ENCODE measurements at places on chromosomes 5 and 9.

- peak; percentile 68 for DNase-seq
These were observed at the start of gene TMEM38B for GRCh38 chr9:105694190-105694847. Gene TMEM38B, plus strand, starts transcription at chr9:105694541. Its CDS starts 120 bp downstream, at chr9:105694661.

DNA sequence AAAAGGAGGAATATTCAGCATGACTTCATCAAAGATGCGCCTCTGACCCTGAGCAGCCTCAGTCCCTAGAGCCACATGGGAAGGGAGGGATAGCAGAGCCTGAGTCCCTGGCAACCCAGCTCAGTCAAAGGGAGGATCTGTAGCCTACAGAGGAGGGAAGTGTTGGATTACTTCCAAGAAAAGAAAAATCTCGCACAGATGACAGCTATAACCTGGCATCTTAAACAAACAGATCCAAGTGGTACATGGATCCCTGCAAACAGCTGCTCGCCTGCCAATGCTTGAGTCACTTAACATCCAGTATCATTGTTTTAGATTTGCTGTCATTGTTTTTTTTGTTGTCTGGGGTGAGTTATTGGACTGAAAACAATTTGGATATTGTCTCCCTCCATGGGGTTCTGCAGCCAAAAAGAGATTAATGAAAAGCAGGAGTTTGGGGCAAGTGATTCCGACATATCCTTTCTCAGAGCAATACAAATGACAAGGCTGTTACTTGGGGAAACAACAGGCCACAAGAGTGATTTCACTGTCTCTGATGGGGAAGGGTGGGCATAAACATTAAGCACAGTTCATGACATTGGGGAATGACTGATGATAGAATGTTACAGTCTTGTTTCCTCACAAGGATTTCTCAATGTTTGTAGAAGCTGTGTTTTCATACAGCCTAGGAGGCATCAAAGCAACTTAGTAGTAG is 153.5 kb upstream of the KIF2A start:
- DNase-seq: no peak

- DNase-seq: no peak
These were observed 112.6 kb upstream of the MTAP start for GRCh38 chr9:21689854-21690253.

GRCh38 chr5:124182133-124182532 is 564.3 kb downstream of the ZNF608 start:
- no peak for DNase-seq

DNA sequence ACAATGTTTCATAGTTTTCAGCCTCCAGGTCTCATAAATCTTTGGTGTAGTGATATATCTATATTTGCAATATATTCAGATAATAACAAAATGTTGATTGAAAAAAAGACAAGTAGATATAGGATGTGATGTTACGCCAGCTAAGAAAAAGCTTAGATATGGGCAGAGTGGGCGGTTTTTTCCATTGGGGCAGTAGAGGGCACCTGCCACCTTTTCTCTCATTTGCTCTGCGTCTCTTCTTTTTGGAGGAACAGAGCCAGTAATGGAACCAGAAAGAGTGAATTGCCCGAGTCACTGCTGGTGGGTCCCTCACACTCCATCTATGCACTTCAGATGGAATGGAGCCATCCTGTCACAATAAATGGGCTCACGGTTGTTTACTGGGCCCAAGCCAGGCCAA is 62.1 kb upstream of the FANCC start:
- no peak for DNase-seq

All from T-helper 9 cell (primary cell).